ENCODE measurements at places on chromosomes 3 and 15. TPM values are rescaled to one million over a fixed set of nuclear protein-coding genes. Genes with fewer than 3 reads are reported as not detected.

DNA sequence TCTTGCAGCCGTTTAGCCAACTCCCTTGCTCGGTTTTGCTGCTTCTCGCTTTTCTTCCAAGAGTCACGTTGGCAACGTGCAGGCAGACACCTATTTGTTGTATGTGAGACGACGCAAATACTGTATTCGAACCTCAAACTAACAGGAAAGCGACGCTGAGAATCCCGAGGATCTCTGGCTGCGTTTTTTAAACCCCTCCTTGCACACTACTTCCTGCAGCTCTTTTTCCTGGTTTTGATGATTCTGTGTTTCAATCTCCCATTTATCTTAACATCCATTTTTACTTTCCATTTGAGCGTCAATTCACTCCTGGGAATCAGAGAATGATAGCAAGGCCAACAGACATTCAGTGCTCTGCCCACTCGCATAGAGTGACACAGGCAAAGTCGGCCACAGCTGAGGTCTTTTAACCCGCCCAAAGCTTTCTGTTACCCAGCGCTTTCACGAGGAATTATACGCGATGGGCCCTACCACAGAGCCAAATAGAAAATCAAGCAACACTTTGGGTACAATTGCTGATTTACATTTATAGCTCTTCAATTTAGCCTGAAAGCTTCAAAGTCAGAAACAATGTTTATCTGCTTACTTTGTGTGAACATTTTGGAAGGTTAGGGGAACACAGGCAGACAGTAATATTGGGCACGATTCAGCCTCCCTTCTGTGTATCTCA, 1.6 kb upstream of the ANXA2 start:
- H3K27ac ChIP-seq, result peak overlapping the region; percentile 53
- H3K4me3 ChIP-seq, result peak overlapping the region; percentile 69
- peaks cover 2% of the 10 kb centered on the region for H3K27me3 ChIP-seq
- peaks cover 33% of the 10 kb centered on the region for H3K4me1 ChIP-seq
- H3K36me3 ChIP-seq, result peaks cover 18% of the 10 kb centered on the region

- no peak for DNase-seq
- H3K27me3 ChIP-seq, result no peaks in the 10 kb centered on the region
- H3K4me1 ChIP-seq, result peaks cover 18% of the 10 kb centered on the region
- no peak overlapping the region for H3K27ac ChIP-seq
These were observed 25.1 kb upstream of the CSTA start for GRCh38 chr3:122299872-122300460.

DNA sequence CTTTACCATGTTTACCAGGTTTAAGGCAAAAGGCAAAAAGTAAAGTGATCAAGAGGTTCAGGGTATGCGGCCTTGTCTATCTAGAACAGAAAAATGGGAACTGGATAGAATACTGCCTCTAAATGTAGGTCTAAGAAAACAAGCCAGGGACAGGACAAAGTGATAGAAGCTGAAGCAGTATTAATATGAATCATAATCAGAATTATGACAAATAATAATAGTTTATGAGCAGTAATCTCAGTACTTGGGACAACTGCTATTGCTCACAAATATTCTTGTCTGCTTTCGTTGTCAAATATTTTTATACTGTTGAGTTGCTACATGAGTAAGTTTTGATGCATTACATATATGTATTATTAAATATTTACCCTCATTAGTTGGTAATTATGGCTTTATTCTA, 356.9 kb upstream of the RBMS3 start:
- no peaks in the 10 kb centered on the region for H3K4me1 ChIP-seq
- H3K27ac ChIP-seq, result no peak overlapping the region
- DNase-seq, result no peak
- no peaks in the 10 kb centered on the region for H3K27me3 ChIP-seq
- no peaks in the 10 kb centered on the region for H3K36me3 ChIP-seq

GRCh38 chr3:83890763-83891135, 1068.0 kb upstream of the CADM2 start:
- H3K27me3 ChIP-seq, result no peaks in the 10 kb centered on the region
- H3K4me1 ChIP-seq, result no peaks in the 10 kb centered on the region
- H3K4me3 ChIP-seq, result no peak overlapping the region
- no peak overlapping the region for H3K27ac ChIP-seq
- DNase-seq, result no peak

GRCh38 chr3:178491751-178492150, 44.5 kb upstream of the KCNMB2 start:
- no peaks in the 10 kb centered on the region for H3K27me3 ChIP-seq
- no peaks in the 10 kb centered on the region for H3K4me1 ChIP-seq
- peaks cover 1% of the 10 kb centered on the region for H3K36me3 ChIP-seq
- no peak overlapping the region for H3K4me3 ChIP-seq
- no peak overlapping the region for H3K27ac ChIP-seq
- no peak for DNase-seq

GRCh38 chr3:43960448-43960840, 269.7 kb downstream of the ABHD5 start:
- no peak overlapping the region for H3K27ac ChIP-seq
- peaks cover 20% of the 10 kb centered on the region for H3K27me3 ChIP-seq
- H3K4me1 ChIP-seq, result no peaks in the 10 kb centered on the region

- no peak overlapping the region for H3K27ac ChIP-seq
- H3K27me3 ChIP-seq, result peaks cover 4% of the 10 kb centered on the region
- peaks cover 11% of the 10 kb centered on the region for H3K4me1 ChIP-seq
- H3K4me3 ChIP-seq, result no peak overlapping the region
- no peaks in the 10 kb centered on the region for H3K36me3 ChIP-seq
These were observed 28.9 kb downstream of the FSTL1 start for GRCh38 chr3:120421926-120422325.

Gene DNAH12
- total RNA-seq, result not detected

DNA sequence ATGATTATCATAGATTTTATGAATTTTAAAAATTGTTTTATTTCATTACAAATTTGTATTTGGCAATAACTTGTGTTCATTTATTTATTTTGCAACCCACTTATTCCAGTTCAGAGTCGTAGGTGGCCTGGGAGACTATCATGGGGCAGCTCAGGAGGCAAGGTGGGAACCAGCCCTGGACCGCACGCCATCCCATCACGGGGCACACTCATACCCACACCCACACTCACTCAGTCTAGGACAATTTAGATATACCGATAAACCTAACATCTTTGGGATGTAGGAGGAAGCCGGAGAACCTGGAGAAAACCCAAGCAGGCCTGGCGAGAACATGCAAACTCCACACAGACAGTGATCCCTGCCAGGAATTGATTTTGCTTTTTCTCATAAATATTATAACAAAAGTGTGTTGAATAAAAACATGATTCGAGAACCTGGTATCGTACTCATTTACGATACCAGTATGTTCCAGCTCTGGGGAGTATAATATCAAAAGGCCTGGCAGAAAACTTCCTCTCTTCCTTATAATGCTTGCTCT, 205.3 kb downstream of the NFKBIZ start:
- no peak overlapping the region for H3K27ac ChIP-seq
- DNase-seq, result no peak
- peaks cover 1% of the 10 kb centered on the region for H3K27me3 ChIP-seq
- peaks cover 38% of the 10 kb centered on the region for H3K4me1 ChIP-seq
- H3K36me3 ChIP-seq, result peaks cover 10% of the 10 kb centered on the region

GRCh38 chr3:74605437-74605836, 9.0 kb downstream of the CNTN3 start:
- H3K27me3 ChIP-seq, result no peaks in the 10 kb centered on the region
- no peak overlapping the region for H3K4me3 ChIP-seq
- H3K4me1 ChIP-seq, result no peaks in the 10 kb centered on the region

Gene TAGLN3
- 0.78 TPM for total RNA-seq

DNA sequence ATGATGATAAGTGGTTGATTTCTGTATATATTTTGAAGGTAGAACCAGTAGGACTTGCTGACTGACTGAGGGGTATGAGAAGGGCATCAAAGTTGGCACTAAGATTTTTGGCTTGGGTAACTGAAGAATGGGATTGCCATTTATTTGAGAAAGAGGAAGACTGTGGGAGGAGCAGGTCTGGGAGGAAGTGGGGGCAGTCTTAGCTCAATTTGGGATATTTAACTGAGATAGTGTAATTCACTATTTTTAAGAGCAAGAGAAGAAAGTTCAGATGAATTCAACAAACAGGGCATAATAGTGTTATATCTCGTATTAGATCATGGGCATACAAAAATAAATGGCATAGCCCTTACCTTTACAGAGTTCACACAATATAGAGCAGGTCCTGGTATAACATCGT, 1.7 kb downstream of the BUB1B start:
- H3K4me3 ChIP-seq, result no peak overlapping the region
- DNase-seq, result no peak
- H3K4me1 ChIP-seq, result peaks cover 6% of the 10 kb centered on the region
- no peak overlapping the region for H3K27ac ChIP-seq
- H3K36me3 ChIP-seq, result peaks cover 31% of the 10 kb centered on the region
- no peaks in the 10 kb centered on the region for H3K27me3 ChIP-seq

- DNase-seq, result no peak
- no peaks in the 10 kb centered on the region for H3K27me3 ChIP-seq
- H3K36me3 ChIP-seq, result no peaks in the 10 kb centered on the region
- no peak overlapping the region for H3K4me3 ChIP-seq
- no peak overlapping the region for H3K27ac ChIP-seq
These were observed 28.8 kb downstream of the LYZL4 start for GRCh38 chr3:42381551-42382082.

Gene GATA2
- not detected for total RNA-seq

DNA sequence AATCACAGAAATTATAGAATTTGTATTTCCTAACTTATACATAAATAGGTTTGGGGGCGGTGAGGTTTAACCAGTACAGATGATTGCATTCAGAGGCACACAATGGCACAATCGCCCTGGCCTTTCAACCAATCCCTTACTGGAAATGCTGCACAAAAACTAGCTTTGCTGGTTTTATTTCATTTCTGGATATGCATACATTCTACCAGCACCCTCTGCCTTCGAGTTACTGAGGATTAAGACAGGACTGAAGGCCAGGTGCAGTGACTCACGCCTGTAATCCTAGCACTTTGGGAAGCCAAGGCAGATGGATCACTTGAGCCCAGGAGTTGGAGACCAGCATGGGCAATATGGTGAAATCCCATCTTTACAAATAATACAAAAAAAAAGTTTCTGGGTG, 336.1 kb downstream of the ARRDC4 start:
- no peak overlapping the region for H3K4me3 ChIP-seq
- H3K36me3 ChIP-seq, result no peaks in the 10 kb centered on the region
- H3K27ac ChIP-seq, result no peak overlapping the region
- H3K4me1 ChIP-seq, result no peaks in the 10 kb centered on the region

- no peak overlapping the region for H3K4me3 ChIP-seq
- H3K27me3 ChIP-seq, result no peaks in the 10 kb centered on the region
These were observed 40.8 kb downstream of the FOXP1 start for GRCh38 chr3:71542521-71543370.

DNA sequence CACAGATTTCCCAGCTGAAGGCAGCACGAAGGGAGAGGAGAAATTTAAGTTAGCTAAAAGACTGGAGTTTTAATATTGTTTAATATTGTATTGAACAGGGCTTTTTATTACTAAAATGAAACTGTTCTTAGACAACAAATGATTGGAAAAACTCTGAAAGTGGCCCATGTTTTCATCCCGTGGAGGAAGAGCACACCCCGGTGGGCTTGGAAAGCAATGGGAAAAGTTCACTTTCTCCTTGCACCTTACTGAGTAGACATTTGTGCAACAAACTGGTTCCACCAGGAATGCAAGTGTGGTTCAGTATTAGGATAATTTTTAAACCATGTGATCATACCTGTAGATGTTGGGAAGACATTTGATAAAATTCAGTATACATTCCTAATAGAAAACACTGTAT, 8.2 kb upstream of the ESYT3 start:
- H3K36me3 ChIP-seq, result no peaks in the 10 kb centered on the region
- DNase-seq, result no peak
- no peaks in the 10 kb centered on the region for H3K4me1 ChIP-seq
- H3K27me3 ChIP-seq, result peaks cover 6% of the 10 kb centered on the region

GRCh38 chr3:144957398-144958101, 985.9 kb downstream of the DIPK2A start:
- H3K4me1 ChIP-seq, result no peaks in the 10 kb centered on the region

DNA sequence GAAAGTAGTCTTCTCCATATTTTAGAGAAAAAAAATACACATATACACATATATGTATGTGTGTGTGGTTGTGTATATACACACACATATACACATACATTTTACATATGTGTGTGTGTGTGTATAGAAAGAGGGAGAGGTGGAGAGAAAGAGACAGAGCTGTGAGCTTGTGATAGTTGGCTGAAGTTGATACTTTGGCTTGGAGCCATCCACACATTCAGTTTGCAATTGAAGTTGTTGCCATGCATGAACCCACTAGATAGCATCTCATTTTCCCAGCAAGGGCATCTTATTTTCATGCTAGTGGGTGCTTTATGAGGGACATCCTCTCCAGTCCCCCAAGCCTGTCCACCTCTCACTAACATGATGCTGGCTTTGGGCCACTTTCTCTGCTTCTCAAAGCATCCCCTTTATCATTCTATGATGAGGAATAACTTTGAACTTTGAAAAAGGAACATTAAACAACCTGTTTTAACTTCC, 228.6 kb downstream of the ZNF621 start:
- H3K27ac ChIP-seq, result no peak overlapping the region
- H3K36me3 ChIP-seq, result no peaks in the 10 kb centered on the region
- DNase-seq, result no peak
- no peak overlapping the region for H3K4me3 ChIP-seq
- no peaks in the 10 kb centered on the region for H3K4me1 ChIP-seq
- H3K27me3 ChIP-seq, result peaks cover 4% of the 10 kb centered on the region

- H3K4me3 ChIP-seq, result no peak overlapping the region
- no peak overlapping the region for H3K27ac ChIP-seq
- no peaks in the 10 kb centered on the region for H3K36me3 ChIP-seq
- H3K4me1 ChIP-seq, result peaks cover 23% of the 10 kb centered on the region
- H3K27me3 ChIP-seq, result no peaks in the 10 kb centered on the region
These were observed 31.9 kb upstream of the ZNF280D start for GRCh38 chr15:56765251-56765650.

Gene STRIT1
- total RNA-seq, result not detected
